ENCODE measurements at places on chromosomes 16 and 17.

DNA sequence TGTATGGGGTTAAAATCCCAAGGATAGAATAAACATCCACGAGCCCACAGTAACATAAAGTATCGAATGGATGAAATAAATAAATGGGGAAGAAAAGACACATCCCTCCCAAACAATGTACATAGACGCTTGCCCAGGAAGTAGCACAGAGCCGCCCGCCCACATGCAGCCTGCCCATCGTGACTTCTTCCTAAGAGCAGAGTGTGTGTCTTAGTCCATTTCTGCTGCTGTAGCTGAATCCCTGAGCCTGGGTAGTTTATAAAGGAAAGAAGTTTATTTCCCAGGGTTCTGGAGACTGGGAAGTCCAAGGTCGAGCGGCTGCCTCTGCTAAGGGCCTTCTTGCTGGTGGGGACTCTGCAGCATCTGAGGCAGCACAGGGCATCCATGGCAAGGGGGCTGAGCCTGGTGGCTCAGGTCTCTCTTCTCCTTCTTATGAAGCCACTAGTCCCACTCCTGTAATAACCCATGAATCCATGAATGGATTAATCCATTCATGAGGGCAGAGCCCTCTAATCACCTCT lies 39.4 kb upstream of the ZNF469 start:
- H3K27ac ChIP-seq = no peak overlapping the region
- H3K36me3 ChIP-seq = no peaks in the 10 kb centered on the region
- H3K27me3 ChIP-seq = no peaks in the 10 kb centered on the region
- peaks cover 2% of the 10 kb centered on the region for H3K4me1 ChIP-seq
- DNase-seq = no peak
- no peak overlapping the region for H3K4me3 ChIP-seq

- H3K27ac ChIP-seq = peak overlapping the region; percentile 6
- H3K36me3 ChIP-seq = peaks cover 3% of the 10 kb centered on the region
- H3K27me3 ChIP-seq = peaks cover 26% of the 10 kb centered on the region
Measured at GRCh38 chr17:80413771-80414507, 1.0 kb upstream of the ENDOV start.

GRCh38 chr17:15269780-15270089 lies 4.6 kb upstream of the PMP22 start:
- H3K27ac ChIP-seq = no peak overlapping the region
- peaks cover 34% of the 10 kb centered on the region for H3K27me3 ChIP-seq
- peaks cover 8% of the 10 kb centered on the region for H3K4me1 ChIP-seq
- no peak overlapping the region for H3K4me3 ChIP-seq

DNA sequence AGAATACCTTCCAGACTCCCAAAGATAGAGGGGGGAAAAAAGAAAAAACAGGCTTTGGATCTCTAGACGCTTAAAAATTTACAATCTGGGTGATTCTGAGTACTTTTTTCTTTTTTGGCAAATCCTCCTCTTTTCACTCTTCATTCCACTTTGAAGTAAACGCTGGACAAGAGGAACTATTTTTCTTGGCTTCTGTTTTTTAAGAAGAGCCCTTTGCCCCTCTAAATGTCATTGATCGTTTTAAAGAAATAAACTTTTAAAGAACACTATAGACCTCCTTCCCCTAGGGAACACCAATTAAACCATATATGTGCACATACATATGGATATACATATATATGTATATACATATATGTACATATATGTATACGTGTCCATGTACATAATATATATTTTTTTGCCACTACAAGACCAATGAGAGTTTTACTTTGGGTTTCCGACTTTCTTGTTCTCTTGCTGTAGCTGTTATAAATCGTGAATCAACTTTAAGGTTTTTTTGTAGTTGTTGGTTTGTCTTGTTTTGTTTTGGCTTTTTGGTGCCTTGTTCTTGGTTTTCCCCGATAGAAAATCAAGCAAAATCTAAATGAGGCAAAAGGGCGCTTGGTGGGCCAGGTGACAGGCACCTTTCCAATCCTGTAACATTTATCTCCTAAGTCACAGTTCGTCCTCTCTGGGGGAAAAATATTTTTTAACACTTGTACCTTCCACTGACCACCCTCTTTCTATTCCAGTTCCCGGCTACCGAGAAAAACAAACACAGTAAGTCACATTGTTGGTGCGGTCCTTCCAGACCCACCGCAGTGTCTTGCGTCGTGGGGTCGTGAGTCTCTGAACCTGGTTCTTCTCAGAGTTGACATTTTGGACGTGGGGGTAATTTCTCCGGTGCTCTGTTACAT lies 4.4 kb downstream of the FOXF1 start:
- H3K36me3 ChIP-seq = peaks cover 2% of the 10 kb centered on the region
- DNase-seq = no peak
- H3K27ac ChIP-seq = peak overlapping the region; percentile 73
- peaks cover 68% of the 10 kb centered on the region for H3K27me3 ChIP-seq
- no peak overlapping the region for H3K4me3 ChIP-seq
- H3K4me1 ChIP-seq = peaks cover 7% of the 10 kb centered on the region

- no peaks in the 10 kb centered on the region for H3K4me1 ChIP-seq
- DNase-seq = no peak
- no peak overlapping the region for H3K27ac ChIP-seq
- no peak overlapping the region for H3K4me3 ChIP-seq
- no peaks in the 10 kb centered on the region for H3K36me3 ChIP-seq
Measured at GRCh38 chr17:6254036-6254435, 180.9 kb downstream of the AIPL1 start.

GRCh38 chr17:17044846-17045561 lies 2.7 kb downstream of the MPRIP start:
- H3K27ac ChIP-seq = peak overlapping the region; percentile 53
- H3K4me1 ChIP-seq = peaks cover 48% of the 10 kb centered on the region
- DNase-seq = peak; percentile 65
- no peaks in the 10 kb centered on the region for H3K27me3 ChIP-seq
- H3K4me3 ChIP-seq = peak overlapping the region; percentile 99

DNA sequence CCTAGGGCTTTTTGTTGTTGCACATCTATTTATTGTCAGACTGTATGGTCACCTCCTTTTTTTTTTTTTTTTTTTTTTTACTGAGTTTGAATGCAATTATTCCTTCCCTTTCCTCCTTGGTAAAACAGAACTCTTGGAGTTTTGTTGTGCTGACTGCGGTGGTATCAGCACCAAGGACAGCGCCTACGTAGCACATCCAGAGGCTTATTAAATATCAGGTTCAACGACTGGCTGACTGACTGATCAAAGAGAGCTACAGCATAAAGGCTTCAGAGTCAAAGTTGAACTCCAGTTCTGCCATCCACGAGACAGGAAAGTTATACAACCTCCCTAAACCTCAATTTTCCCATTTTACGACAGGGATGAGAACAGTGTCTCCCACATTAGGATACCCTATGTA lies 86.1 kb upstream of the RBFOX1 start:
- no peak overlapping the region for H3K27ac ChIP-seq
- no peaks in the 10 kb centered on the region for H3K27me3 ChIP-seq
- no peaks in the 10 kb centered on the region for H3K4me1 ChIP-seq
- H3K36me3 ChIP-seq = no peaks in the 10 kb centered on the region
- H3K4me3 ChIP-seq = no peak overlapping the region
- no peak for DNase-seq

GRCh38 chr17:74478420-74479100 lies 12.1 kb downstream of the CD300A start:
- H3K4me3 ChIP-seq = peak overlapping the region; percentile 60
- peaks cover 80% of the 10 kb centered on the region for H3K36me3 ChIP-seq
- no peaks in the 10 kb centered on the region for H3K27me3 ChIP-seq
- peak; percentile 89 for DNase-seq
- peak overlapping the region; percentile 76 for H3K27ac ChIP-seq
